Hematopoietic multipotent progenitor cell treated with erythropoietin and hydrocortisone succinate and interleukin-3 and kit ligand, for 8 days (in vitro differentiated cells): ENCODE measurements at places on chromosomes 5 and 9.

- no peak for DNase-seq
These were observed 347.5 kb downstream of the SLCO4C1 start for GRCh38 chr5:101948615-101949014.

DNA sequence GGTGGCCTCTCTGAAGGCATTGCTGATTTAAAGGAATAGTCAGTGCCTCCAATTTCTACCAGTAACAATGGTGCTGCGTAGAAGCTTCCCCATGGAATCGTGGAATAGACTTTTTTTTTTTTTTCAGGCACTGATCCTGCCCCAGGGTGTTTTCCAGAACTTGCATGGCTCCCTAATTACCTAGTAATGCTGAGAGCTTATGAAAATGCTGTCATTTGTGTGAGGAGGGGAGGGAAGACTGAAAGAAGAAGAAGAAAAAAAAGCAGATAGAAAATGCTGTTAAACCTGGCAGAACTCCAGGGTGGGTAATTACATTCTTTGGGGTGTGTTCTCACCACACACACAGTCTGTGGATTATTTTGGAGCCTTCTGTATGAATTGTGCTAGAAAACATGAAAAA is 4.8 kb upstream of the GRIA1 start:
- DNase-seq = no peak

DNA sequence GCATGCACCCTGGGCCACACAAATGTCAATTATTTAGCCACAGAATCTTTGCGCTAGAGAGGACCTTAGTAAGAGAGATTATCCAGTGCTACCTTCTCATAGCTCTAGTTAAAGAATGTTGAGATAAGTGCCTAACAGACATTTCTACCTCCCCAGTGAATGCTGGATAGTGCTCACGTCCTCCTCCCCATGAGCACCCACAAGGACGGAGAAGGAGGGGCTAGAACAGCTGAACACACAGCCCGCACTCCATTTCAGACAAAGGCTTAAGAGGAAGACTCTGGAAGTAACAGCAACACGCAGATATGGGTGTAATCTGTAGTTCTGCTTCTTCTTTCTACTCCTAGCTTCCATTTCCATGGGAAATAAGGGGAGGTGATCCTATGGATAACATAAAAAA is 120.5 kb downstream of the FEM1C start:
- no peak for DNase-seq

GRCh38 chr5:40495237-40495635 is 184.5 kb upstream of the PTGER4 start:
- no peak for DNase-seq

GRCh38 chr5:1743061-1743768 is 56.4 kb downstream of the MRPL36 start:
- DNase-seq = no peak

GRCh38 chr5:168879929-168880328 is 300.8 kb upstream of the PANK3 start:
- no peak for DNase-seq

DNA sequence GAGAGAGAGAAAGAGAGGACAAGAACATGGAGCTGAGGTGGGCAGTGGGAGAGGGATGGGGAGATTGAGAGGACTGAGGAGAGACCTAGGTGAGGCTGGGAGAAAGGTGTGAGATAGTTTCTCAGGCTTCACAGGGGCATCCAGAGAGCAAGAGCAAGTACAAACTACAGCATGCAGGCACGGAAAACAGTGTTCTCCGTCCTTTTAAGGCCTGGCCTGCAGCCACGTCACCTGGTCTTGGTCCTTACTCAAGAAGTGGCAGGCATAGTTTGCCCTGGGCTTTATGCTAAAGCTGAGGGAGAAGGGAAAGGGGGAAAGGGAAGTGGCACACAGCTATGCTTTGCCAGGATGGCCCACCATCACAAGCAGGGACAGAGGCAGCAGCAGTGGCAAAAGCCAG is 65.7 kb downstream of the SIL1 start:
- DNase-seq = no peak

GRCh38 chr9:90515510-90515909 is 127.1 kb downstream of the DIRAS2 start:
- DNase-seq = no peak

GRCh38 chr5:73445665-73446630 is 2.6 kb downstream of the FOXD1 start:
- DNase-seq = peak; percentile 12

- peak; percentile 42 for DNase-seq
These were observed 435 bp downstream of the ZNF189 start for GRCh38 chr9:101398930-101399642.

- DNase-seq = no peak
These were observed 147.8 kb downstream of the ARRDC3 start for GRCh38 chr5:91235271-91235694.

- DNase-seq = peak; percentile 16
These were observed 1.2 kb downstream of the TTLL11 start for GRCh38 chr9:122091682-122092592.

- DNase-seq = peak; percentile 47
These were observed 1.3 kb upstream of the NFIB start for GRCh38 chr9:14314929-14315874.

GRCh38 chr9:82188817-82189216 is 200.2 kb downstream of the SPATA31D1 start:
- DNase-seq = no peak

- no peak for DNase-seq
These were observed 197.6 kb downstream of the DRD1 start for GRCh38 chr5:175246242-175246888.

GRCh38 chr9:75847085-75847484 is 43.4 kb upstream of the PCSK5 start:
- DNase-seq = no peak

DNA sequence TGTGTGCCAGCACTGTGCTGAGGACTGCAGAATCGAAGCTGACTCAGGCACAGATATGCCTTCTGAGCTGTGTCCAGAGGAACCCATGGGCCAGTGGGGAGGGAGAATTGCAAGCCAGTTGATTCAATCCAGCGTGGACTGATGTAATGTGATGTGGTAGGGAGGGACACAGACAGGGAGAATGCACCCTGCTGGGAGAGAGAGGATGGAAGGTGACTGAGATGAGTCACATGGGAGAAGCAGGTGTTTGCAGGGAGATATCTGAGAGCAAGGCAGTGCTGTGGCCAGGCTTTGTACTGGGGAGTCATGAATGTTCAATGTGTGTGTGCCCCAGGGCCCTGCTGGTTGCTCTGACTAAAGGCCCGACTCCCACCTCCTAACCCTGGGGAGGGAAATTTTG is 75.7 kb downstream of the IRX1 start:
- no peak for DNase-seq

DNA sequence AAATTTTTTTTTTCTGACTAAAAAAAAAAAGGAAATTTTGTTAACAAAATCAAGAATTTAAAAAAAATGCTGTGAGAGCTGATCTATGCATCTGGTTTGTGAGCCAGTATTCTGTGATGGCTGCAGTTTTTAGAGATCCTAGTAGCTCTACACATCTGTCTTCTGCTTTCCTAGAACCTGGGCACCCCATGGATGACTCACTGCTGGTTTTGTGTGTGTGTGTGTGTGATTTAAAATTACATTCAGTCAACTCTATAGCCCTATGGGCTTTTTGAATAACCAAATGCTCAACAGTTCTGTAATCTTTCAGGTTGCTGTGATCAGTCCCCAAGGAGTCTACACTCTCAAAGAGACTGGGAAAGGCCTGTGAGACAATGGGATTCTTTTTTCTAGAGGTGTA is 2.5 kb upstream of the PSMD5 start:
- no peak for DNase-seq

DNA sequence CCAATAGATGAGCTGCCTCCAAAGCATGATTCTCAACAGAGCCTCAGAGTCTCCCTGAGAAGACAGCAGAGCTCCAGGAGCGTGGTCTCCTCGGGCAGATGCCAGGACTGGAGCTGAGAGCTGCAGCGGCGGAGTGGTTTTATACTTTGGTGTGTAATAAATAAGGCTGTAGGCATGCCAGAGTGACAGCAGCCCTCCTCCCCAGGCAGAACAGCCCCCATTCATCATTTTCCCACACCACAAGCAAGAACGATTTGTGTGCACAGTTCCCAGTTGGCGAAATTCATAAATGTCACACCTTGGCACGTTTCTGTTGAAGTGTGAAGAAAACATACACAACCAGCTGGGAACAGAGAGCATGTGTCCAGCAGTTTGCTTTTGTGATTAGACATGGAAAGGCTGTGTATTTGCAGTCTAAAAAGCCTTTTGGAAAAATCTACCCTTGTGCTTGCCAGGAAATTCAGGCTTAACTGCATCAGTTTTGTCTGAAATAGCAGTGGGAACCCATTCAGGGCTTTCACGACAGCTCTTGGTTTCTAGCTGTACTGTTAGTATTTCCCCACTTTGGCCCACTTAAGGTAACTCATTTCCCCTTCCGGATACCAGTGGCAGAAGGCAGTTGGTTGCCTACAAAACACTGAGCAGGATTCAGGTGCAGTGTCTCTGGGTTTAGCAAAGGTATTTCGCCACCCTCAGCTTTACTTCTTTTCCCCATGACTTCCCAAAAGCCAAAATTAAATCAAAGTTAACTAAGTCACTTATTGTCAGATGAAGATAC is at the start of gene C1QTNF3:
C1QTNF3 (minus strand) TSS at position 115 of the 778 bp plus-strand sequence; CDS start at position 27, 88 bp downstream.
- no peak for DNase-seq

GRCh38 chr9:79562749-79563386 is 8.9 kb upstream of the TLE4 start:
- DNase-seq = no peak

GRCh38 chr9:83444110-83444509 is 94.1 kb downstream of the FRMD3 start:
- DNase-seq = no peak

DNA sequence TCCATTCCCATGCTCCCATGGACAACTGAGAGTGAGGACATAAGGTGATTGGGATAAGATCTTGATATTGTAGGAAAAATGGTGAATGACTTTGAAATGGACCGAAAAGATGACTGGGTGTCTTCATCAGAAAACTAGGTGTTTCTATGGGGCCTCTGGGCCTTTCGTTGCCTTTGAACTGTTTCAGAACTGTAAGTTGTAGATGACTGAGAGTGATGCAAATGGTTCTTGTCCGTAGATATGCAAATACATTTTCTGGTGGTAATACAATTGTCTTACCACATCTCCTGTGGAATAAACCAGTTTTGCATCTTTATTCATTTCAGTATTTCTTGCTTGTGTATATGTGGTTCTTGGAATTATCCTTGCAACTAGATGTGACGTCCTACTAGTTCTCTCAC is 16.0 kb upstream of the TEX48 start:
- no peak for DNase-seq

GRCh38 chr9:101480386-101480785 is 44.8 kb upstream of the ALDOB start:
- DNase-seq = peak; percentile 23

DNA sequence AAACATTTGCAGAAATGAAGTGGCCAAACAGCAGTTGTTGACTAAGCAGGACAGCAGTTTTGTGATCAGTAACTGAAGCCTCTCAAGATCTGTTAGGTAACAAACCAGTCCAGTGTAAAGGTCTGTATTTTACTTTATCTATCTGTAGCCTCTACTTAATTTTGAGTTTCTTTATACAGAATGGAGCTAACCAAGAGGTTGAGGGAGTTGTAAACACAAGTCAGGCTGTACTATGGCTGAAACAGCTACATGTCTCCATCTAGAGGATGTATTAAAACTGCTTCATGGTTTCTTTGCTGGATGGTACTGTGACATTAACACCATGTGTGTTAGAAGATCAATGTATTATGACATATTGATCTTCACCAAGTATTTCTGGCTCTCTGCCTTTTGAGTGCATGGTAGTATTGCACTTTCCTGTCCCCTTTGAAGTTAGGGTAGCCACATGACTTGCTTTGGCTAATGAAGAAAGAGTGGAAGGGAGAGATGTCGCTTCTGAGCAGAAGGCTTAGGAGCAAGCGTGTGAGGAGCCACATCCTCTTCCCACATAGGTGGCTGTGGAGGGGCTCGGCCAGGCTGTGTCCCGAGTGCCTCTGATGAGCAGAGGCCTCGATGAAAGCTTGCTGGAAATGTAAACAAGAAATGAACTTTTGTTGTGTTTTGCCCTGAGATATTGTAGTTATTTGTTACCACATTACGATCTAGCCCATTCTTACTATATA is 105.6 kb upstream of the PCA3 start:
- DNase-seq = peak; percentile 87

DNA sequence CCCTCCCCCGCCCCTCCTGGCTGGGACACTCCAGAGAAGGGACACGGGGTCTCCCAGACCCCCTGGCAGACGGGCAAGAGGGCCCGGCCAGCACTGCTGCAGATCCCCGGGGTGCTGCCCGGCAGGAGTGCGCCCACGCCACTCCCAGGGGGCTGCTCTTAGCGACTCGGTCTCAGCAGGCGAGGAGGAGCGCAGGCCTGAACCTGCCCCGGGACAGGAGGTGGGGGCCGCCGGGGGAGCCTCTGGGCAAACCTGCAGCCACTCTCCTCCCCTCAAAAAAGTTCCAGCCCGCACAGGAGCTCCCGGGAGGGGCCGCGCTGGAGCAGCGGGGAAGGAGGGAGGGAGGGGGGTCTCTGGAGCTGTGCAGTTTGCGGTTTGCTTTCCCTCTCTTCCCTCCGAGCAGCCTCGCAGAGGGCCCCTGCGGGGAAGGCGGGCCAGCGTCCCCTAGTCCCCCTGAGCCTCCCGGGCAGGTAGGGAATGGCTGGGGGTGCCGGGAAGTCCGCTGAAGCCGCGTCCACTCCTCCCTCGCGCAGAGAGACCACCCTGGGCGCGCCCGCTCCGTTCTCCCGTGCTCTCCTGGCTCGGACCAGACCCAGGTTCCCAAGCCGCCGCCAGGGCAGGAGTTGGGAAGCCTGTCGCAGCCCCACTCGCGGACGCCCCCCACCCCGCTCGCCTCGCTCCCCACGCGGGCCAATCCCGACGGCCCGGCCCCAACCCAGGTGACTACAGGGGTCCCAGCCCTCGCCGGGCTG is 44.2 kb downstream of the NACC2 start:
- no peak for DNase-seq

- DNase-seq = no peak
These were observed 266.2 kb upstream of the IRX1 start for GRCh38 chr5:3329427-3329826.

DNA sequence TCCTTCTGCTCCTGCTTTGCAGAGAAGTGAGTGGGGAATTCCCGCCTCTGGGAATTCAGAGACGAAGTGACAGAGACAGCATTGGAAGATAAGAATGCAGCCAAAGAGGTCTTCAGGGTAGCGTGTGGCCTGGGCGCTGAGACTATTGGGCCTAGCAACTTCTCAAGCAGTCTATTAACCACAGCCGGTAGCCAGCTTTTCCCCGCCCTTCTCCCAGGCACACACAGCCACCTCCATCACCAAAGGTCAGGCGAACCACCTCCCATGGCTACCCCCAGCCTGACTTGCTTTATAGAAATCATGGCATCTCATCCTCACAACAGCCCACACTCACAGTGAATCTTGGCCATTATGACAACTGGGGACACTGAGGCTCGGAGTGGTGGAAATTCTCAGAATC is 124.2 kb downstream of the KCNIP1 start:
- no peak for DNase-seq
